ENCODE measurements at places on chromosomes 2 and 18.

DNA sequence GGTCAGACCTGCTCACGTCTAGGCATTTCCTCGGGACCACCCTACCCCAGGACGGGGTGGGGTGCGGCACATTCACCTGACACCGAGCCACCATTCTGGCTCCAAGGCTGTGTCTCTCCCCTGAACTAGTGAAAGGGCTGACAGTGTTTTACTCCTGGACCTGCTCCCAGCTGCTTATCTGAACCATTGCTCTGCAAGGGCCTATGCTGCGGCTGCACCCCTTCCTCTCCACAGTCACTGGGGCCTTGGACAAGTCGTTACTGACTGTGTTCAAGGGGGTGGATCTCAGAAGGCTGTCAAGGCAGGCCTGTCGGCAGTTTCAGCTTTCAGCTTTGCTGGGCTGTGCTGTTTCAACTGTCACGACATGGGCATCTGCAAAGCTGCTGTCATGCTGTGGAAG, 11.7 kb downstream of the CREG2 start:
- no peak for DNase-seq

- no peak for DNase-seq
These were observed 26.8 kb downstream of the RUFY4 start for GRCh38 chr2:218095853-218096252.

DNA sequence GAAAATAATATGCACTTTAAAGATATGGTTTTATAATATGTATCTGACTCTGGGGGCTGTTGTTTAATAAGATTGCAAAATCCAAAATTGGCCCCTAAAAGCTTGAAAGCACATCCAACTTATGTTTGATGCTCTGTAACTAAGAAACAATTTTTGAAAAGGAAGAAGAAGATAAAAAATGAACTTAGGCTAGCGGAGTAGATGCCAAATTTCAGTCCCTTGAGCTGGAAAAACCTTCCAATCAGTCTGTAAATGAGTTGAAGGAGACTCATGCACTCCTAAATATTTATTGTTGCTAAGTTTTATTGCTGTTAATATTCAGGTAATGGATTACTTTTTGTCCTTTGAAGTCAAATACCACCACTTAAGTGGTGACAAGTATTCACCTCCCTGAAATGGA, 465.0 kb downstream of the ZEB2 start:
- no peak for DNase-seq

- no peak for DNase-seq
These were observed 16.4 kb upstream of the MARCHF7 start for GRCh38 chr2:159695795-159696448.

- no peak for DNase-seq
These were observed 141.1 kb downstream of the NDUFA10 start for GRCh38 chr2:239884051-239884405.

- no peak for DNase-seq
These were observed 169.1 kb downstream of the NDUFA10 start for GRCh38 chr2:239855863-239856587.

DNA sequence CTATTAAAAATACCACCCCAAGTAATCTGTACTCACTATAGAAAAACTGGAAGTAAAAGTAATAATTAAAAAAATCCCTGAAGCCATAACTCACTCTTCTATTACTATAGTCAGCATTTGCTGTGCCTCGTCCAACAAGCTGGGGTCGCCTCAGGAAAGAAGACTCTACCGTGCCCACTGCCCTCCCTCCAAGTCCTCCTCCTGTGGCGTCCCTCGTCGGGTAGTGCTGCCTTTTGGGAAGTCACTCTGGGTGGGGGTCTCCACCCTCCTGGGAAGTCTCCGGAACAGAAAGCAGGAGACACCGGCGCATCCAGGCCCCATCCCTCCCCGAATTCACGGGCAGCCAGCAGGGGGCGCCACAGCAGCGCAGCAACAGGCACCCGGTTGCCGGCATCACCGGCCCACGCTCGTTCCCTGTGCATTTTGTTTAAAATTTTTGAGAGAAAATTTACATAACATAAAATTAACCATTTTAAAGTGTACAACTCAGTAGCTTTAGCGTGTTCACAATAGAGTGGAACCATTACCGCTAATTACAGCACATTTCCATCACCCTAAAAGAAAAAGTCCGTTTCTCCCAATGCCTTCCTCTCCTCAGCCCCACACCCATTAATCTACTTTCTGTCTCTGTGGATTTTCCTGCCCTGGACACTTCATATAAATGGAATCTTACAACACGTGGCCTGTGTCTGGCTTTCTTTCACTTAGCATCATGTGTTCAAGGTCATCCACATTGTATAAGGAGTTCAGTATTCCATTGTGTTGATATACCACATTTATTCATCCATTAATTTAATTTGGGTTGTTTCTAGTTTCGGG, 62.2 kb downstream of the ADNP2 start:
- peak; percentile 10 for DNase-seq

DNA sequence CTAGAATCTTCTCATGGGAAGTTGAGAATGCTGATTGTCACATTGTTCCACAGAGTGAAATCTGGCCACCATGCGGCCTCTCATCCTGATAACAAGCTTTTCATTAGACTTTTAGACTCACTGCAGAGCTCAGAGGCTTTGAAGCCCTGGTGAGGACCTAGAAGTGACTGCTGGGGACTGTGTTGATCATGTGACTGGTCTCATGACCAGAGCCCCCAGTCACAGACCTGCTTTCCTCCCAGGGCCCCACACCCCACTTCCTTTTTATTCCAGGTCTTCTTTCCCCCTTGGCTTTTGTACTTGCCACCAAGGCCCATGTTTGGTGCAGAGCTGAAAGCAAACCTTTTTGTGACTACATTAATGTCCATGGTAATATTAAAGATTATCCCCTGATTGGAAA, 45.2 kb downstream of the PRKCE start:
- DNase-seq, result no peak

DNA sequence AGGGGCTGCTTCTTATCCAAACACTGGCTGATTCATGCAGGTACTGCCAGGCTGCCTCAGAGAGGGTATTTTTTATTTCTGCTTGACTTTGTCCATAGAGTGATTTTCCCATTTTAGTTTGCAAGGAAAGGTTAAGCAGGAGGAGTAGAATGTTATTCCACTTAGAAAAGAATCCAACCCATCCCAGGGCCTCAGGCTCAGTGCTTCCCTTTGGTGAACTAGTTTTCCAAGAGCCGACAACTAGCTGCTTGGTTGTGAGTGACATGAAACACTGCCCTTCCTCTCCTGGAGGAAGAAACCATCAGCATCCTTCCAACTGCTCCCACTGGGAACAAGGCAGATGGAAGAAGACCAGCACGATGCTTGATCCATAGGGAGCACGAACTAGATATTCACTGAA, 58.5 kb downstream of the BCL2 start:
- no peak for DNase-seq

DNA sequence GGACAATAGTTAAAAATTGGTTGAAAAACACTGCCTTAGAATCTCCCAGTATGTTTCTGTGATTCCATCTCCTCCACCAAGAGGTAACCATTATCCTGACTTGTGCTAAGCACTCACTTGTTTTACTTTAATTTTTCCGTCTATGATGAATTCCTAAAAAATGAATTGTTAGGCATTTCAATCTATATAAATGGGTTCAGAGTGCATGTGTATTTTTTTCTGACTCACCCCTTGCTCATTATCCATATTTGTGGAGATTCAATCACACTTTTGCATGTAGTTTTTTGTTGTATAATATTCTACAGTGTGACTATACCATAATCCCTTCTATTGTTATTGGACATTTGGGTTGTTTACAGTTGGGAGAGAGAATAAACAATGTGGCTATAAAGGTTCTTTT, 1.3 kb downstream of the NDUFB3 start:
- DNase-seq, result no peak

DNA sequence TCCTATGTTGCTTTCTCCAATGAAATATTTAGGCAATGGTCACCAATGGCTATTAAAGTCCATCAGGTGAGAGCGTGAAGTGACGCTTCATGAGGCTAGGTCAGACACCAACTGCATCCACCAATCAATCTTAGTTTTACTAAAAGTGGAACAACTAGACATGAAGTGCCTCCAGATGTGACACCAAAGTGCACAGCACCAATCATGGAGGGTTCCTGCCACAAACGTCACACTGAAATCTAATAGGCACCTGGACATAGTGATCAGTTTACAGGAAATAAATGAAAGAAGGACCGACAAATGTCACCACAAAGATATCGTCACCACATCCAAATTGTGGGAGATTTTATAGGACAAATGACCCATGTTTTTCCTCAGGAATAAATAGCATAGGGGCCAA, 70.5 kb downstream of the PSMG2 start:
- DNase-seq, result no peak

- DNase-seq, result no peak
These were observed 4.7 kb downstream of the CAPG start for GRCh38 chr2:85405201-85406059.

GRCh38 chr2:195808189-195808588, 151.2 kb downstream of the SLC39A10 start:
- DNase-seq, result no peak

DNA sequence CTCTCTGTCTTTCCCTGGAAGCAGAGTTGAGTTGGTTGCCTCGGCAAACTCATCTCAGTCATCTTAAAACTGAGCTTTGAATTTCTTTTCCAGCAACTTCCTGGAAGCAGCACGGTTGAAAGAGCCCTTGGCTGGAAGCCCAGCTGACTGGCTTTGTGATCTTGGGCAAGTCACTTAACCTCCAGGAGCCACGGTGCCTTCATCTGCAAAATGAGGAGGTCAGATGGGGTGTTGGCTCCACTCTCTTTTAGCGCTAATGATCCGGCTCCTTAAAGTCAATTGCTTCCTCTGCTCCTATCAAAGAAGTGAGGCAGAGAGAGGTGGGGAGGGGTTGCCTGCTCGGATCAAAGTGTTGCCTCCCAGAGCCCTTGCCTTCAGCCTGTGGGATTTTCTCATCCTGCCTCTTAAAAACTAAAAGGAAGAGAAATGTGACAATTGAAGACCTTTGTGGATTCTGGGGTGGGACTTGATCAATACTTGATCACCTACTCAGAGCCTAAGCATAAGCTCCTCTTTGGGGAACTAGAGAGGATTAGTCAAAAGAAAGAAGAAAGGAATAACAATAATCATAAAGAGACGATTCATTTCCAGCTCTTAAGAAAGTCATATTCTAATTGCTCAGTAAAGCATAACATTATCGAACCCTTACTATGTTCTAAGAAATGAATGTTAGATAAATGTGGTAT, 86.6 kb downstream of the MYCN start:
- DNase-seq, result no peak

DNA sequence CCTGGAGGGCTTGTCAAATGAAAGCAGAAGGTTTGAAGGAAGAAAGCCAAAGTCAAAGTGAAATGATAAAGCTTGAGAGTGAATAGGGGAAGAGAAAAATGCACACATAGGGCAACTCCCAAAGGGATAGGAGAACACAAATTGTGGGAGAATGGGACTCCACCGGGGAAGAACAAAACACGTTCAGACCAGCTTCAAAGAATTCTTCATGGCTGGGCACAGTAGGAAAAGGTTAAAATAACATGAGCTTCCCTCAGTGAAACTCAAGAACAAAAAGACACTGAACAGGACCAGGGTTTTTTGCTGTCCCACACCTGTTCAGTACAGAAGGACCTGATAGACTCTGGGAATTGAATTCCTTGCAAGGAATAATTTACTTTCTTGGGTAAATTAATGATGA, 123.1 kb upstream of the NCKAP5 start:
- no peak for DNase-seq

DNA sequence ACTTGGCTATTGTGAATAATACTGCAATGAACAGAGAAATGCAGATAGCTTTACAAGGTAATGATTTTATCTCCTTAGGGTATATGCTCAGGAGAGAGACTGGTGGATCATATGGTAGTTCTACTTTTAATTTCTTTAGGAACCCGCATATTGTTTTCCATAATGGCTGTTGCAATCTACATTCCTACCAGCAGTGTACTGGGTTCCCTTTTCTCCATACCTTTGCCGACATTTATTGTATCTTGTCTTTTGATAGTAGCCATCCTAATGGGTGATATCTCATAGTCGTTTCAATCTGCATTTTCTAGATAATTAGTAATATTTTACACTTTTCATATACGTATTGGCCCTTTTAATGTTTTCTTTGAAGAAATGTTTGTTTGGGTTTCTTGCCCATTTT, 702.9 kb upstream of the ACVR2A start:
- DNase-seq, result no peak

GRCh38 chr2:232699110-232699509, 2.0 kb downstream of the GIGYF2 start:
- DNase-seq, result no peak

DNA sequence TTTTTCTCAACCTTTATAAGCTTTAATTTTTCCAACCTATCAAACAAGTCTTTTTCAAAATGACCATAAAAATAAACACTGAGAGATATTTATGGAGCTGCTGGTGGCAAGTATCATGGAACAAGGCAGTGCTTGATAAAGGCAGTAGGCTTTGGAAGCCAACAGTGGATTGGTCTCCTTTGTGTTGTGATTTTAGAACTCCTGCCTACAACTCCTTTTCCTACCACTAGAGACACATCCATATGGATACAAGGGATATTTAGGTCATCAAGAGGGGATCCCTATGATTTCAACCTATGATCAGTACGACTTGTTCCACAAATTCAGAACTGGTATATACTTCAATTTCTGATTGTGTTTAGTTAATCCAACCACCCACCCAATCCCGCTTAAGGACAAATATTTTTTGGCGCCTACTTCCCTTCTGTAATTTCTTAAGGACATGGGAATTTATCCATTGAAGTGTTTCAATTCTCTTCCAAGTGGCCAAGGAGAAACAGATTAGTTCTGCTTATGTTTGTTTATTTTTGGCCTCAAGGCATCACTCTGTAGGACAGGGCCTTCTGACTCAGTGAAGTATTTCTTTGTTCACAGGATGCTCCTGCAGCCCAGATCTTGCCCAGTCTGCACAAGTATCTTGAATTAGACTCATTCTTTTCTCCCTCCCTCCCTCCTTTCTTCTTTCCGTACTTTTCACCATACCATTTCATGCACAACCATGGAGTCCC, 2119.6 kb upstream of the PIK3C3 start:
- no peak for DNase-seq

GRCh38 chr18:41517142-41517541, 437.9 kb upstream of the PIK3C3 start:
- no peak for DNase-seq

DNA sequence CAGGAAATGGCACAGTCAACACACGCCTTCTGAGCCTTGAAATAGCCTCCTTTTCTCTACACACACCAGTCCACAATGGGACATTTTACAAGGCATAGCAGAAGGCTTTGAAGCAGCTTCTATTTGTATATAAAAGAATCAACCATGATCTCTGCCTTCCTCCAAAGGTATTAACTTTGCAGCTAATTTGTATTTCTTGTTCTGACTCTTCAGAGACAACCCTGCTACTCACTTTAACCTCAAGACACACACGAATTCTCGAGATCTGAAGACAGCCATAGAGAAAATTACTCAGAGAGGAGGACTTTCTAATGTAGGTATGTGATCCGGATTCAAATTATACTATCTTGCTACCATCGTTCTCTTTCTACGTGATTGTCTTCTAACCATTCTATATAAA, 104.6 kb downstream of the VIT start:
- no peak for DNase-seq

DNA sequence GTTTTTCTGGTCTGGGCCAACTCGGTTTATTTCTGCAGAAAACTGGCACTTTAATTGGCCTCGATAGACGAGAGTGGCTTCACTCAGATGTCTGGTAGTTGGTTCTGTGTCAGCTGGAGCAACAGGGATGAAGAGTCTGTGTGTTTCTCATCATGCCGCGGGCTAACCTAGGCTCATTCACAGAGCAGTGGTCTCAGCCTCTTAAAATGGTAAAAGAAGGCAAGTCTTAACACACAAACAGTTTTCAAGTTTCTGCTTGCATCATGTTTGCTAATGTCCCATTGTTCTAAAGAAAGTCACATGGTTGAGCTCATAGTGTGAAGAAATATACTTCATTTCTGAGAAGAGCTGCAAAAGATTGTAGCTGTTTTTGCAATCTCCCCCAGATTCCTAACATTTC, 37.5 kb upstream of the ANXA4 start:
- DNase-seq, result no peak

All from non-pigmented ciliary epithelial cell (primary cell).